Left lung (tissue), 14 donors: ENCODE measurements at places on chromosomes 16 and 17. TPM values are rescaled to one million over a fixed set of nuclear protein-coding genes. Genes with fewer than 3 reads are reported as not detected.

- DNase-seq, result no peak
Observed at GRCh38 chr16:2337431-2338296, 2.9 kb downstream of the ABCA3 start.

- DNase-seq, result no peak
Observed at GRCh38 chr17:50169121-50169764, 3.4 kb downstream of the SGCA start.

DCTN5 gene
- 63.1 TPM for polyA plus RNA-seq

PERCC1 gene
- polyA plus RNA-seq, result 3.3 TPM

DNA sequence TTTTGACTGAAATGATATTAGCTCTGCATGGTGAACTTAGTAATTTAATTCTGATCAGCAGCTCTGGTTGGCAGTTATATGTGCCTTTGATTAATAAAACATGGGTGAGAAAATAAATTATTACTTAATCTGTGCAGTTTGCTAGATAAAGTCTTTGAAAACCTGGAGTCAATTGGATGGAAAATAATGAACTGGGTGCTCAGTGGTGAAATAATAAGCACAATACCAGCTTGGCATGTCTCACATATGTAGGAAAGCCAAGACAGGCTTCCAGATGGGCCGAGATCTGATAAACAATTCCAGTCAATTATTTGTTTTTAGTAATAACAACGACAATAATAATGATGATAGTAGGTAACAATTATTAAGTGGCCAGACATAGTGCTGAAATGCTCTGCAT, 326.7 kb downstream of the CDH13 start:
- DNase-seq, result no peak

GRCh38 chr16:8855051-8855786, 13.6 kb downstream of the CARHSP1 start:
- DNase-seq, result no peak

DNA sequence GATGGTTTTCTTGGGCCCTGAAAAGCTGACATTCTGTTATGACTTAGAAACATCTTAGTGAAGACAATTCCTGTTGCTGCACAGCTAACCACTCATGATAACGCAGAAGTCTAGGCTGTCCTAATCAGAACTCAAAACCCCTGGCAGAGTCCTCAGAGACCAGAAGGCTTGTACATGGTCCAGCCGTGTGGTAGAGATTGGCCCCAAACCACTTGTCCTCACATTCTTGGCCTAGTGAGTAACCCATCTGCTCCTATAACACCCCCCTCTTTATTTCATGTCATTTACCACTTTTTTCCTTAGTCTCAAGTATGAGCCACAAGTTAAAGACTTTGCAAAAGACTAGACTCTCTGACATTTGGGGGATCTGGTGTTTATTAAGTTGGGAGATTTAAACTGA, 116.5 kb upstream of the ADAMTS18 start:
- no peak for DNase-seq

DNA sequence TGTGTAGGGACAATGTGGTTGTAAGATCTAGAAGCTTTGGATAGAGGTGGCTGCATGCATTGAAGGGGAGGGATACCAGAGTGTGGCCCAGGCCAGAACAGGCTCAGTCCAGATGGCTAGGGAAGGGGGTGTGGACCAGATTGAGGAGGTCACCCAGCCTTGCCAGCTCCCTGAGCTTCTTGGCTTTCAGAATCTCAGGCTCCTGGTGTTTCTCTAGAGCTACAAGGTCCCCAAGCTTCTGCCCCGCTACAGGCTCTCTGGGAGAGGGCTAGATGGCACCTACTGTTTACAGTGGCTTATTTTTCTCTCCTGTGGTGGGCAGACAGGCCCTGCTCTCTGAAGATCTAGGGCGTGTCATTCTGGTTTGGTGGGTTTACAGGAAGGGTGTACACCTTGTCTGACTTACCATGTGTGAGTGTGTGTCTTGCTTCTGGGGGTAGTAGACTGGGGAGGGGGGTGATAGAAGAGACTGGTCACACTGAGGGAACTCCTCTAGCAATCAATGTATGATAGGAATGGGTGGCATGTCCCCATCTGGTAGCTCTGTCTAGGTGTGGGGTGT, 1.1 kb downstream of the RARA start:
- peak; percentile 38 for DNase-seq

DNA sequence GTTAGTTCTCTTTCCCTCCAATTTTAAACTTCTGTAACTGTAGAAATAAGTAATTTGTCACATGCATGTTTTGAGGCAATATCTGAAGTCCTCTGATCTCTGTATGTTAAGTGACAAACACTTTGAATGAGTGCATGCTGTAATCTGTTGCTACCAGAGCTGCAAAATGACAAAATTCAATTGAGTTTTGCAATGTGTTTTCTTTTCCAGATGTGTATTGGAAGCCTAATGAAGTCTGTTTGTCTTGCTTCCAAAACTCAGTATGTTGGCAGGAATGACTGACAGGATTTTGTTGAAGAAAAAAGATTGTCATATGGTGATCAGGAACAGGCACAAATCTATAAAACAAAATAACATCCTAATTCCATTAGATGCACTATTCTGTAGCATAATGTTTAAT, 561.6 kb upstream of the CDH8 start:
- no peak for DNase-seq

- DNase-seq, result no peak
Observed at GRCh38 chr16:77169650-77170236, 21.2 kb upstream of the MON1B start.

- DNase-seq, result no peak
Observed at GRCh38 chr17:44008205-44008909, 3.9 kb downstream of the NAGS start.

TP53TG3C gene
- polyA plus RNA-seq, result not detected

KRTAP4-9 gene
- not detected for polyA plus RNA-seq

DNA sequence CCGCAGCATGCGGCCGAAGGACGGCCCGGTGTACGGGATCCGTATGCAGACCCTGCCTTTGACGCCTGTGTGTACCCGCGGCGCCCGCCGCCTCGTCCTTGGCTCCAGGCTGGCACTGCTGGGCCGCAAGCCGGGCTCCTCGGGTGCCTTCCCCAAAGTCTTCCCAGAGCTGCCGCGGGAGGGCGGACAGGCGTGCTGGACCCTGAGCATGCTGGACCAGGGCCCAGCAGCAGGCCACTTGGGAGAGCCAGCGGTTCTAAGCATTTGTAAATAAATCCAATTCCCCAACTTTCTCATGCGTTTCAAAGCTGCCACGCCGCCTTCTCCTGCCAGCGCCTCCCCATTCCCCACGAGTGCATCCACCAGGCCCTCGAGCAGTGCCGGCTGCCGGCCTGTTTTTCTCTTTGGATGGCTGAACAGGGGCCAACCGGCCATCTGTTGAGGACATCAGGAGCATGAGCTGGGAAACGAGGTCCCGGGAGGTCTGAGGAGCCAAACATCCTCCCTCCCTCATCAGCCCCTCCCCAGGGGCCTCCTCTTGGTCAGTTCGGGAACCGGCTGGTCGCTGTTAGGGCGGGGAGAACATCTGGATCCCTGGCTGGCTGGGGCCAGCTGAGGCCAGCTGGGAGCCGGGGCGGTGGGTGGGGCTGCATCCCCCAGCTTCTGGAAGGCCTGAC, 20.5 kb upstream of the PABPN1L start:
- DNase-seq, result peak; percentile 94

- DNase-seq, result no peak
Observed at GRCh38 chr16:84941921-84942320, 69.4 kb downstream of the ZDHHC7 start.

DNA sequence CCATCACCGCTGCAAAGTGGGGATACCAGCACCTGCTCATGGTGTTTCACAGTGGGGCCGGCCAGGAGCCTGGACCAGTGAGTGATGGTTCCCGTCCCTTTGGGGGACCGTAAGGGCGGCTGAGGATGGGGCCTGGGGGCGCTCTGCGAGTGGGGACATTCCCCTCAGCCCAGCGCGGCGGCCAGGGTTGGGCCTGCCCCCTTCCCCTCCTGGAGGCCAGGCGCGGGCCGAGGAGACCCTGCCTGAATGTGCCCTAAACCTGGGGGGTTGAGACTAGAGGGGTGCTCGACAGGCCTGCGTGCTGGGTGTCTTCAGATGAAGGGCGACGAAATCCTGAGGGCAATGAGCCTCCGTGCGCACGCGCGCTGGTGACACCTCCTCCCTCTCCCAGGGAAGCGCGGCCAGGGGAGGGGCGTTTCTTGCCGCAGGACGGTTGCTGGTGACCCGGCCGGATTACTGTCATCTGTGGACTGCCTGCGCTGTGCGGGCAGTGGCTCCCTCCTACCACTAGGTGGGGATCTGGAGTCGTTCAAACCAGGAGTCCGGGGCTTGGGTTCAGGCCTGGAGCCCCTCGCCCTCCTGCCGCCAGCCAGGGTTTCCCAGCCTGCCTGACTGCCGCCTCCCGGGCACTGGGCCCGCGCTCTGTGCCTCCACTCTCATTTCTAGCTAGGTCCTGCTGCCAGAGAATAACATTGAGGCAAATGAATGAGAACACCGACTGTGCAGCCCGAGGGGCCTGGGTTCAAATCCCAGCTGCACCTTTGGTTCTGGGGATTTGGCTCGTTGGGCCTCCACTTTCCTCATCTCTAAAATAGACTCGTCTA, 17.1 kb downstream of the TBX2 start:
- DNase-seq, result peak; percentile 88

DNA sequence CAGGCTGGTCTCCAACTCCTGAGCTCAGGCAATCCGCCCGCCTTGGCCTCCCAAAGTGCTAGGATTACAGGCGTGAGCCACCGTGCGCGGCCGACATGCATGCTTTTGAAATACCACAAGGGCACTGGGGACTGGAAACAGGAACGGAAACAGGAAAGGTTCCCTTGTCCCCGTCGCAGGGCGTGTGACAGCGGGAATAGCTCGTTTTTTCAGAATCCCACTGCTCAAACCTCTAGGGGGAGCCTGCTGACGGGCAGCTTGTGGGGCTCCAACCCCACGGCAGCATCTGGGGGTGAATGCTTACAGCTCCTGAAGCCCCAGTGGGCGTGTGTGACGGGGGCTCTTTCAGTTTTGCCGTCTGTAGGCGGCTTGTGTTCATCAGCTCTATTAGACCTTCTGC, 18.8 kb upstream of the ASGR2 start:
- no peak for DNase-seq

DNA sequence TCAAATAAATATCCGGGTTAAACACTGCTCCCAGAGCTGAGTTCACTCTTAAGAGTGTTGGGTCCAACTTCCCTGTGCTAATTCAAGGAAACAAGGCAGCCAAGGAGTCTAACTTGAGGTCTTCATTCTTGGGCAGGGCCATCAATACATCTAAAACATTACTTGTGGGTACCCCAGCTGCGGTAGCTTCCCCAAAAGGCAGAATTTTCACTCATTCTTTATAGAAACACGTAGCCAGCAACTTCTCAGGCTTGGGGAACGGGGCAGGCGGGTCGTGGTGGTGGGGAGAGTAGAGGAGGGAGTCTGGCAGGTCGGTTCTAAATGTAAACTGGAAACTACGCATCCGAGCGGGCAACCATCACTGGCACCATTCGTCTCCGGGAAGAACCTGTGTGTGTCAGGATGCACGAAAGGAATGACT, 666 bp upstream of the METTL9 start:
- DNase-seq, result peak; percentile 74

STH gene
- polyA plus RNA-seq, result not detected

TBC1D3G gene
- not detected for polyA plus RNA-seq

DNA sequence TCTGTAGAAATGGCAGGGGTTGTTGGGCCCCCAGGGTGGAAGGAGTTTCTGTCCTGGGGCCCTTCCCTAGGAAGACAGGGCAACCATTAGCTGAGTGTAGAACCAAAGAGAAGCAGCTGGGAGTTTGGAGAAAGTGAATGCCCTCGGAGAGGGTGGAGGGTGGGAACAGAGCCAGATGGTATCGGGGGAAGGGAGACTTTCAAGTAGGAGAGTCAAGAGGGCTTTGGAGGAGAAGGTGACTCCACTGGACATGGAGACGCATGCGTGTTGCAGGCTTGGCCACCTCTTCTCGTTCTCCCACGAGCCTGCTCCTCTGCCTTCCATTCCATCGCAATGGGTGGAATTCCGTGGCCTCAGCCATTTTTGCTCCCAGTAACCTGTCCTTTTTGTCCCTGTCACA, 19.4 kb downstream of the SLC47A1 start:
- DNase-seq, result no peak

GRCh38 chr16:61909074-61909473, 127.2 kb downstream of the CDH8 start:
- peak; percentile 2 for DNase-seq
